ENCODE measurements at places on chromosomes 12 and 14. TPM values are rescaled to one million over a fixed set of nuclear protein-coding genes. Genes with fewer than 3 reads are reported as not detected.

DNA sequence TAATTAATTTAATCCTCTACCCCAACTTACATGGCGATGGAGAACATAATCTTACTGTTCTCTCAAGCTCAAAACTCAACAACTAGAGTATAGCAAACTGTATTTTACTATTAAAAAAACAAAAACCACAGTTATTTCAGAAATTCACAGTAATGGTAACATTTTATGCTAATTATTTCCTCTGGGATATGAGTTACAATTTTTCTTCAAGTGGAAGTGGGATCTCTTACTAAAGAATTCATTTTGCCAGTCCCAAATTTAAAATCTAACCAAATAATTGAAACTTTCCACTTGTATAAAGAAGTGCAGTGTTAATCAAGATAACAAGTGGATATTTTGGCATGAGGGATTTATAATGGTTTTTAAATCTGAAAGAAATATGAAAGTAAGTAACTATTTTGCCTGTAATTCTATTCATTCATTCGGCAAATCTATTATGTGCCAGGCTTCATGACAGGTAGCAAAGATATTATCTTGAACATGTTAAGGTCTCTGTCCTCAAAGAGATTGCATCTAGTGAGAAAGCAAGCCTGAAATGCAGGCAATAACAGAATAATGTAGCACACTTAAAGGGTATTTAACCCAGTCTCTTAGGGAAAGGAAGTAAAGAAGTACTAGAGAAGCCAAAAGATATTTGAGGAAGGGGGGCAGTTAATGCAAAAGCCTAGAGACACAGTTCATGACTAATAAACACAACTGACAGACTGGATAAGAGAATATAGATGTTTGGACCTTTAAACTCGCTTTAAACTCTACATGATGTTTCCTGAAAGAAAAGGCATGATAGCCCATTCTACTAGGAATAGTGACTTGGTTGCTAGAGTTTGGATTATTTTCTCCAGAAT lies 44.0 kb downstream of the TAOK3 start:
- no peak for DNase-seq

- DNase-seq = no peak
Observed at GRCh38 chr14:65151609-65151956, 49.3 kb upstream of the MAX start.

DNA sequence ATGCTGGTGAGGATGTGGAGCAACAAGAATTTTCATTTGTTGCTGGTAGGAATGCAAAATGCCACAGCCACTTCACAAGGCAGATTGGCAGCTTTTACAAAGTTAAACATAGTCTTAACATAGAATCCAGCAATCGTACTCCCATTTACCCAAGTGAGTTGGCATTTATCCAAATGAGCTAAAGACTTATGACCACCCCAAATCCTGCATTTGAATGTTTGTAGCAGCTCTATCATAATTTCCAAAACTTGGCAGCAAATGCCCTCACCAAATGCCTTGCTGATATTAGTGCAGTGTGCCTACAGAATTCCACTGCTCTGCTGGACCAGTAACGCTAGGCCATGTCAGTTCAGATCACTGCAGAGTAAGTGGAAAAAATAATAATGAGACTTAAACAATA lies 120.7 kb upstream of the AMIGO2 start:
- no peak for DNase-seq

DNA sequence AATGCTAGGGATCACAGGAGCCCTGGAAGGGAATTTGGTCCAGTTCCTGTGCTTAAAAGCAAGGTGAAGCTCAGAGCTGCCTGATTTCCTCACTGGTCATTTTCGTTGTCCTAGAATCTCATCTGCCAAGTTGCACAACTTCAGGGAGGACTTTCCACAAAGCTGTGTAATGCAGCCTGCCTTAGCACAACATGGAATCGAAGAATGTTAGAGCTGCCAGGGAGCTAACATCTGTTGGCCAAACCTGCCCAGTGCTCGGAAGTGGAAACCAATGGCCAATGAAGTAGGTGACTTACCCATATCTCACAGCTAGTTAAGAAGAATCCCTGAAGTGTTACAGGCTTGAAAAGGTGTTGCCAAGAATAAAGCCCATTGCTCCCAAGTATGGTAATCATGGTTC lies 79.9 kb upstream of the SSTR1 start:
- DNase-seq = no peak

DNA sequence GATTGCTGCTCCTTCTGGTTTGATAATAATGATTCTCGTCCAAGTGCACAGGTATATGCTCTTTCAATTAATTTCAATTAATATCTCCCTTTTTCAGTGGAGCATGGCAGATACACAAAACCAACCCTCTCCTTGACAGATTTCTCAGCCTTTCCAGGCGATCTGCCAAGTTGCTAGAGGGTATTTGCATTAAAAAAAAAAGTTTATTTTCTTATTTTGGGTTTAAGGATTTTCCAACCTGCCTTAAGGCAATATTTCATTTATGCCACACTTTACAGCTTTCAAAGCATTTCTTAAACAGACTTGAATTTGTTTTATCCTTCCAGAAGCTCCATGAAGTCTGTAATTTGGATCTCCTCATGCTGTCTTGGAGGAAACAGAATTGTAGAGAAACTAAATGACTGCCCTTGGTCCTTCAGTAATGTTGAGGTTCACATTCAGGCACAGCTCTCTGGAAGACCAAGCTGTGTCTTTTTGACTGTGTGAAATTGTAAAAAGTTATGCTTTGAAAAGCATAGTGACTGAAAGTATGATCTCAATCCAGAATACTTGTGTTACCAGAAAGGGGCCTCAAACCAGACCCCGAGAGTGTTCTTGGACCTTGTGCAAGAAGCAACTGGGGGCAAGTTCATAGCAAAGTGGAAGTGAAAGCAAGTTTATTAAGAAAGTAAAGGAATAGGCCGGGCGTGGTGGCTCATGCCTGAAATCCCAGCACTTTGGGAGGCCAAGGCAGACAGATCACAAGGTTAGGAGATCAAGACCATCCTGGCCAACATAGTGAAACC lies 2.3 kb downstream of the DGLUCY start:
- DNase-seq = no peak

- DNase-seq = peak; percentile 54
Observed at GRCh38 chr12:2682296-2683251, 112.2 kb upstream of the FKBP4 start.

- DNase-seq = no peak
Observed at GRCh38 chr12:49923880-49924556, 20.3 kb upstream of the FAIM2 start.

DNA sequence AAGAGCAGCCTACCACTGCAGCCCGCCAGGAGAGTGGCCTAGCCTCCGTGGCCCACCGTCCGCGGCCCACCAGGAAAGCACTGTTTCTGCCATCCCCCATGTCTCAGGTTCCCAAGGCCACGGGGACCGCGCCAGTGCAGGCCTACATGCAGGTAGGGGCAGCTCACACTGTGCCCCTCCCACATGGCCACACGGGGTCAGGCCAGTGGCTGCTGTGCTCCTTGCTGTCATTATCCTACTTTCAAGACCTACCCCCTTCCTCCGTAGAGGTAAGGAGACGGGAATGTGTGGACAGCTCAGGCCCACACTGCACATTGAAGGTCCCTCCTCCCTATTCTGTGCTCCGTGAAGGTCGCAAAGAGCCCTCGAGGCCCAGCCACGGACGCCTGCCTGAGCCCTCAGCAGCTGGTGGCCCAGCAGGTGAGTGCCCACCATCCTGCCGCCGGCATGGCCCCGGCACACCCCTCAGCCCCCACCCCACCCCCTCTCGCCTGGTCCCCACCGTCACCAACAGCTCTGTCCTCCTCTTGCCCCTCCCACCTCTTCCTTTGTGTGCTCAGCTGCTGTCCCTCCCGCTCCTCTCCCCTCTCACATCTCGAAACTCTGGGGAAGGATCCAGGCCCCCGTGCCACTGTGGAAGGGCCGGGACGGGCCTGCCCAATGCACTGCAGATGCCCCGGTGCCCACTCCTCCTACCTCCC lies 10.0 kb downstream of the DDX51 start:
- DNase-seq = no peak

DNA sequence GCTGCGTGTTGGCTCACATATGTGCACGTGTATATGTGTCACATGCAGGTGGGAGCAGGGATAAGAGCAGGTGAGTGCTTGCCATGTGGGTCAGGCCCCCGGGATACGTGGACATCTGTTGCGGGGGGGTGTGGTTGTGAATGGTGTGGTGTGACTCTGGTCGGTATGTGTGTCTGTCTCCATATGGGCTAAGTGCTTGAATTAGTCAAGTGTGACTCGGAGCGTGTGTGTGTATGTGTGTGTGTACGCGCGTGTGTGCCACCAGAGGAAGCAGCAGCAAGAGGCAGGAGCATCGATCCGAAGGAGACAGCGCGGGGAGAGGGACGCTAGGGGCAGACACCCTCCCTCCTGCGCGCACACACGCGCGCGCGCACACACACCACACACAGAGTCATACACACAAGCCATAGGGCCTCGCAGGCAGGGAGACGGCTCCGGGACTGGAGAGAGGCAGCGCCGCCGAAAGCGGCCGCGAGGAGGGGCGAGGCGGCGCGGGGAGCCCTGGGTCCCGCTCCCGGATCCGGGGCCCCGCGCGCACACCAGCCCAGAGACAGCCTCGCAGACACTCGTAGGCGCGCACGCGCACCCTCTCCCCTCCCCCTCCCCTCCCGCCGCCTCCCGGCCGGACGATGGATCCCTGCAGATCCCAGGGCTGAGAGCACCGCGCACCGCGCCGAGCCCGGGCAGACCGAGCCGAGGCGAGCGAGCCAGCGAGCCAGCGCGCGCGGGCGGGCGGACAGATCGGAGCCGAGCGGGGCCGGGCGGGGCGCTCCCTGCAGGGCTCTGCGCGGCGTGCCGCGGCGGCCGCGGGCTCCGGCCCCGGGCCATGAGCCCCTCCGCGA lies at the start of gene ASIC1:
Gene ASIC1 (plus strand): TSS at position 597 of the 842 bp plus-strand sequence. CDS start 1,171 bp downstream, outside the sequence.
- peak; percentile 66 for DNase-seq

GRCh38 chr14:20306079-20306423 lies 300 bp upstream of the TTC5 start:
- DNase-seq = no peak

DNA sequence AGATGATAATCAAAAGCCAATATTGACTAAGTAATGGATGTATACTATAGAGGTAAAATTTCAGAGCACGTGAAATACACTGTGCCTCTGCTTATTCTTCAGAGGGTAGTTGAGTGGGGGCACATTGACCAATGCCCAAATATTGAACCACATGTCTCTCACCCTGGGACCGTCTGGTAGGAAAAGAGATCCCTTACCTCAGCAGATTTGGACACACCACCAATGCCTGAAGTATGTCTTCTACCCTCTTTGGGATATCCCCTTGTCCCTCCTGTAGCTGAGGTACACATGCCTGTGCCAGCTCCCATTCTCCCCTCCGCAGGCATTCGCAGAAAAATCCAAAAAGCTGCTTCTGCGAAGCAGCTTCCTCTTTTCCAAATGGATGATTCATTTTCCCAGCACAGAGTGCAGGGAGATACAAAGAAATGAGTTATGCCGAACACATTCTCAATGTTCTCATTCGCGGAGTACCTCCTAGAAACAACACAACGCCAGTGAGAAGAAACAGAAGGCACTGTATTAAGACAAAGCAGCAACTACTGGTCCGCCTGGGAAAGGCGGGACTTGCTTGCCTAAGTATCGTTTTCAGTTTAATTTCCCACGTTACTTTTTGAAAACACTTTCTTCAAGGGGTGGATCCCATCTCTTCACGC lies 691 bp downstream of the ZFYVE26 start:
- DNase-seq = peak; percentile 26

GRCh38 chr12:15581006-15581405 lies 208.2 kb downstream of the EPS8 start:
- no peak for DNase-seq

GRCh38 chr12:21546716-21547115 lies 20.6 kb downstream of the SPX start:
- no peak for DNase-seq

DNA sequence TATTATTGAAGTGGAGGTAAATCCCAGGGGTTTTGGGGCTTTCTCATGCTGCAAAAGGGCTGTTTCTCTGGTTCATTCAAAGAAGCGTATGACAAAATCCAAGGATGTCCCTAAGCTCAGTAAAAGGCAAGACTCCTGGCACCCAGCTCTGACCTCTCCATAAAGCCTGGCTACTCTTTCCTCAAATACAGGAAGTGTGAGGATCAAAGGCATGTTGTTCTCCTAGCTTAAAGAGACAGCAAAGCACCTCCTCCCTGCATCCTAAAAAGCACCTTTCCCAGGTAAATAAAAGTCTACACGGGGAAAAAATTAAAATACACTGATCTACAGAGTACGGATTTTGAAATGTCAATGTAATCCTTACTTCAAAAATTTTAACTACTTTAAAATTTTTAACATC lies 118.6 kb downstream of the LMNTD1 start:
- DNase-seq = no peak

DNA sequence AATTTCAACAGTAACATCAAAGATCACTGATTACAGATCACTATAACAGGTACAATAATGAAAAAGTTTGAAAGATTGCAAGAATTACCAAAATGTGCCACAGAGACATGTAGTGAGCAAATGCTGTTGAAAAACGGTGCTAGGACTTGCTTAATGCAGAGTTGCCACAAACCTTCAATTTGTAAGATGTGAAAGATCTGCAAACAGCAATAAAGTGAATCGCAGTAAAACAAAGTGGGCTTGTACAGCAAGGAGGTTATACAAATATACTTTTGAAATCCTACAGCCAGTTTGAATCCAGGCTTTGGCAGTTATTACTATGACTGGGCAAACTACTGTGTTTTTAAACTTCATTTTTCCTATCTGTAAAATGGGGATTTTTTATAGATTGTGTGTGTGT lies 1.0 kb upstream of the PLEKHA5 start:
- DNase-seq = no peak

- DNase-seq = no peak
Observed at GRCh38 chr14:50669441-50669986, 1.4 kb upstream of the SAV1 start.

DNA sequence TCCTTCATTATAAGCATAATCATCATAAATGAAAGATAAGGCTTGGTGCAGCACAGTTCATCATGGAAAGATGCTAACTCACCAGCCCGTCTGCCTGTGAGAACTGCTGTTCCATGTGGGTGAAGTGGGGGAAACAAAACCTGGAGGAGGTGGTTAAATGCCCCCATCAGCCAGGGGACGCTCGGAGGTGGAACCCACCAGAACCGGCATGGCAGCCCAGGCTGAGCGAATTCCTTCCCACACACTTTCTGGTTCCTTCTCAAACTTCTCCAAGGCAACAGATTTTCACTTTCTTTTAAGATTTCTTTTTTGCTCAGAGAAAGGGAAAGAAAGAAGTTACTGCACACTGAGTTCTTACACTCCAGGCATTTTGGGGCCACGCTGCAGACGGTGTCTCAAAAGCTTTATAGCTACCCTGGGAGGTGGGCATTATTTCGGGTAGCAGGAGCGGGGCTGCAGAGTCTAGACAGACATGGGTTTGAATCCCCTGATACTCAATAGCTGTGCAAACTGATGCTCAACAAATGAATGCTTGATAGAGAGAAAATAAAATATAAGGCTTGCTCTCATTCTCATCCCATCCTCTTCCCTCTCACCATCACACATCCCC lies 190.7 kb downstream of the BCL11B start:
- no peak for DNase-seq

Gene CCDC196
- total RNA-seq = not detected

Gene CD27
- not detected for total RNA-seq

Gene ETFBKMT
- total RNA-seq = 1.0 TPM

Gene P2RX2
- total RNA-seq = not detected

Gene PLEKHH1
- 3.3 TPM for total RNA-seq

Gene IAPP
- total RNA-seq = not detected

Gene NR1H4
- not detected for total RNA-seq

Gene GPR68
- 11.6 TPM for total RNA-seq

Gene NKX2-1
- 4.7 TPM for total RNA-seq

Gene ADCY6
- 9.2 TPM for total RNA-seq

Gene ZFHX2
- total RNA-seq = 0.23 TPM
